Endothelial cell of umbilical vein (primary cell): ENCODE measurements at places on chromosomes 6 and 20. TPM values are rescaled to one million over a fixed set of nuclear protein-coding genes. Genes with fewer than 3 reads are reported as not detected.

- H3K27me3 ChIP-seq: no peaks in the 10 kb centered on the region
- no peaks in the 10 kb centered on the region for H3K4me1 ChIP-seq
- DNase-seq: no peak
These were observed 618.9 kb downstream of the BCKDHB start for GRCh38 chr6:80725156-80725930.

GRCh38 chr6:119350202-119350951, 816 bp upstream of the MAN1A1 start:
- peak; percentile 66 for DNase-seq
- no peaks in the 10 kb centered on the region for H3K27me3 ChIP-seq
- no peaks in the 10 kb centered on the region for H3K36me3 ChIP-seq
- H3K4me3 ChIP-seq: peak overlapping the region; percentile 97

DNA sequence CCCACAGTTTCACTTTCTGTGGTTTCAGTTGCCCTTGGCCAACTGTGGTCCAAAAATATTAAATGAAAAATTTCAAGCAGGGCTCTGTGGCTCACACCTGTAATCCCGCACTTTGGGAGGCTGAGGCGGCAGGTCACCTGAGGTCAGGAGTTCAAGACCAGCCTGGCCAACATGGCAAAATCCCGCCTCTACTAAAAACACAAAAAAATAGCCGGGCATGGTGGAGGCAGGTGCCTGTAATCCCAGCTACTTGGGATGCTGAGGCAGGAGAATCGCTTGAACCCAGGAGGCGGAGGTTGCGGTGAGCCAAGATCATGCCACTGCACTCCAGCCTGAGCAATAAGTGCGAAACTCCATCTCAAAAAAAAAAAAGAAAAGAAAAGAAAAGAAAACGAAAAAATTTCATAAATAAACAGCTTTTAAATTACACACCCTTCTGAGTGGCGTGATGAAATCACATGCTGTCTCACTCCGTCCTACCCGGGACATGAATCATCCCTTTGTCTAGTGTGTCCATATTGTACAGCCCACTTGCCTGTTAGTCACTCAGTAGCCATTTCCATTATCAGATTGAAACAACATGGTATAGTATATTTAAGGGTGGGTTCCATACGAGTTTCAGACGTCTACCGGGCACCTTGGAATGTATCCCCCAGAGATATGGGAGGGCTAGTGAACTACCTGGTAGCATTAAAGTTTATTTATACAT, 11.7 kb downstream of the PTPRK start:
- peak overlapping the region; percentile 97 for H3K27ac ChIP-seq
- H3K4me1 ChIP-seq: peaks cover 56% of the 10 kb centered on the region
- H3K27me3 ChIP-seq: no peaks in the 10 kb centered on the region
- peak; percentile 92 for DNase-seq
- H3K4me3 ChIP-seq: peak overlapping the region; percentile 39

GPLD1 gene
- total RNA-seq: 0.53 TPM in 1 of 2 replicates, not detected in the other
